Activated CD4-positive, alpha-beta T cell treated with anti-CD3 and anti-CD28 coated beads, Interleukin-2, amount 50 U/mL, for 48 hours (primary cell): ENCODE measurements at places on chromosomes 6 and 20.

DNA sequence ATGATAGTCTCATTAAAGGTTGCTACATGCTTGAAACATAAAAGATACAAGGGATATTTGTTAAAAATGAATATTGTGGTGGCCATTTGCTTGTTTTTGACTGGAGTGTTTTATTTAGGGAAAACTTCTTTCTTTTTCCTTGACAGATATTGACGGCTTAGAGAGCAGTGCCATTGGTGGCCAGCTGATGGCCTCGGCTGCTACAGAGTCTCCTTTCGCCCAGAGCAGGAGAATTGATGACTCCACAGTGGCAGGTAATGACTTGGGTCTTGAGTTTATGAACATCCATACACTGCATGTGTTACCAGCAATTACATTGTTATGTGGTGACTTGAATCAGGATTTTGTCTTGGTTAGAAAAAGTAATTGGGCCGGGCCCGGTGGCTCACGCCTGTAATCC is 67.5 kb upstream of the PBOV1 start:
- no peak for DNase-seq

DNA sequence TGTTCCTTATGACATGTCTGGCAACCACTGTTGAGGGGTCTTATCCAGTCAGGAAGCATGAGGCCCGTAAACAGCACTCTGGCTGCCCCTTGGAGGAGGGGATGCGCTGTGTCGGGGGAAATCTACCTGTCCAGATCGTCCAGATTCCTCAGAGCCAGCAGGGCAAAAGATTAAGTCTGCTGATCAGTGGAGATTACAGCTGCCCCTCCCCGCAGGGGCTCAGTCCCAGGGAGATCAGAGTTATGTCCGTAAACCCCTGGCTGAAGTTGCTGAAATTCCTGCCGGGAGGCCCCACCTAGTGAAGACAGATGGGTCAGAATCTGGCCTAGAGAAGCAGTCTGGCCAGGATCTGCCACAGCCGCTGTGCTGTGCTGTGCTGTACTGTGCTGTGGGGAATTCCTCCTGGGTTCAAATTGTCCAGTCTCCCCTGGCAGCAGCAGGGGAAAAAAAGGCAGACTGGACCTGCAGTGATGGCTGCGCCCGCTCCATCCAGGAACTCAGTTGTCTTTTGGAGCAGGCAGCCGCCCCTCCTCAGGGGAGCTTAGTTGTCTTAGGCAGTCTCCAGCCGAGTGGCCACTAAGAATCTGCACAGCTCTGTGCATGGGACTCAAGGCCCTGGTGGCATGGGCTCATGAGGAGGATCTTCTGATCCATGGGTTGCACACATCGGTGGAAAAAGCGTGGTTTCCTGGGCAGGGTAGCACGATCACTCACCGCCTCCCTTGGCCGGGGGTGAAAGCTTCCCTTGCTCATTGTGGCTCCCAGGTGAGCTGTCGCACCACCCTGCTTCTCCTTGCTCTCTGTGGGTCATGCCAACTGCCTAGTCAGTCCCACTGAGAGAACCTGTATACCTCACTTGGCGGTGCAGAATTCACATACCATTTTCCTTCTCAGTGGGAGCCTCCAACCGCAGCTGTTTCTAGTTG is 1368.8 kb upstream of the ADGRB3 start:
- no peak for DNase-seq

- no peak for DNase-seq
Observed at GRCh38 chr6:120938164-120938875, 396.0 kb downstream of the TBC1D32 start.

DNA sequence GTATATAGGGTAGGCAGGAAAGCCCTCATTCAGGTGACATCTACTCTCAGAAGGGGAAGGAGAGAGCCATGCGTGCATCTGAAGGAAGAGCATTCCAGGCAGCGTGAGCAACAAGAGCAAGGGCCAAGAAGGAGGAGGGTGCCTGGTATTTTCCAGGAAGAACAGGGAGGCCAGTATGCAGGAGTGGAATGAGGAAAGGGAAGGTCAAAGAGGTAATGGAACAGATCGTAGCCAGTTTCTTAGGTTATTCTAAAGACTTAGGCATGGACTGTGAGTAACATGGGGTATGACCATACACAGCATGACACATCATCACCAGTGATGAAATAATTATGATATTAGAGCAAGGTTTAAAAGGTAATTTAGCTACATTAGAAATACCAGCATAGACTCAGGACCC is 24.1 kb downstream of the ALDH8A1 start:
- no peak for DNase-seq
